Aortic smooth muscle cell (primary cell): ENCODE measurements at places on chromosomes 7 and 10. TPM values are rescaled to one million over a fixed set of nuclear protein-coding genes. Genes with fewer than 3 reads are reported as not detected.

Gene LIPK
- total RNA-seq = not detected in 2 replicates

Gene RTKN2
- 2.9 and 5.0 TPM in 2 replicates for total RNA-seq

Gene SRPK2
- 42.7 and 47.4 TPM in 2 replicates for total RNA-seq

Gene SEMA3C
- total RNA-seq = 39.1 and 69.0 TPM in 2 replicates

Gene PAX4
- not detected in 2 replicates for total RNA-seq

Gene ZNF425
- 2.8 TPM in 2 replicates for total RNA-seq

Gene PTPRZ1
- total RNA-seq = 0.12 TPM in 1 of 2 replicates, not detected in the other

Gene PKD2L1
- not detected in 2 replicates for total RNA-seq

Gene GPR37
- total RNA-seq = 2.4 and 4.8 TPM in 2 replicates

Gene LRRD1
- 0.12 and 0.13 TPM in 2 replicates for total RNA-seq

Gene ICA1
- total RNA-seq = 1.7 and 2.2 TPM in 2 replicates

Gene FKBP6
- not detected in 2 replicates for total RNA-seq

Gene THNSL1
- 3.6 and 4.0 TPM in 2 replicates for total RNA-seq

Gene HACD1
- 10.4 and 11.6 TPM in 2 replicates for total RNA-seq

Gene PROSER2
- 2.0 and 2.1 TPM in 2 replicates for total RNA-seq

Gene VSTM4
- 5.2 TPM in 2 replicates for total RNA-seq

Gene SDK1
- 0.13 and 0.25 TPM in 2 replicates for total RNA-seq

Gene FAM237B
- total RNA-seq = not detected in 2 replicates

Gene FFAR4
- total RNA-seq = not detected in 2 replicates

Gene POLR2J
- total RNA-seq = 47.3 and 49.3 TPM in 2 replicates

Gene CDK13
- 41.6 and 50.4 TPM in 2 replicates for total RNA-seq

Gene GNGT1
- total RNA-seq = not detected in 2 replicates

Gene PDK4
- 3.2 and 59.5 TPM in 2 replicates for total RNA-seq

Gene TAS2R41
- not detected in 2 replicates for total RNA-seq

Gene HEPACAM2
- total RNA-seq = not detected in 2 replicates
